Fibroblast of skin of back (primary cell): ENCODE measurements at places on chromosomes 11 and 22.

DNA sequence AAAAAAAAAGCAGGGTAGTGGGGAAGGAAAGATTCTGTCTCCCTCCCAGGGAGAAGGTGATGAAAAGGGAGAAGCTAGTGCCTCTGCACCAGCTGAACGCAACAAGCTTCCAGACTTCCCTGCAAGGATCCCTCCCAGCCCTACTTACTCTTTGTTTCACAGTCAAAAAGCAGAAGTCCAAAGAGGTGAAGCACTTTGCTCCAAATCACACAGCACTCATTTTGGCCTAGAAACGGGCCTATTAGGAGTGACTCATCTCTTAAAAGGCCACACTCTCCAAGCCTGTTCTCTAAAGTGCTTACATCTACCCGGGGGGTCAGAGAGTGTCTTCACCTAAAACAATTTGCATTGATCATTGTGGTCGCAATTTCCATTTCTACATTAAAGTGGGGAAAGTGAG is 17.7 kb upstream of the GRK3 start:
- DNase-seq = no peak

DNA sequence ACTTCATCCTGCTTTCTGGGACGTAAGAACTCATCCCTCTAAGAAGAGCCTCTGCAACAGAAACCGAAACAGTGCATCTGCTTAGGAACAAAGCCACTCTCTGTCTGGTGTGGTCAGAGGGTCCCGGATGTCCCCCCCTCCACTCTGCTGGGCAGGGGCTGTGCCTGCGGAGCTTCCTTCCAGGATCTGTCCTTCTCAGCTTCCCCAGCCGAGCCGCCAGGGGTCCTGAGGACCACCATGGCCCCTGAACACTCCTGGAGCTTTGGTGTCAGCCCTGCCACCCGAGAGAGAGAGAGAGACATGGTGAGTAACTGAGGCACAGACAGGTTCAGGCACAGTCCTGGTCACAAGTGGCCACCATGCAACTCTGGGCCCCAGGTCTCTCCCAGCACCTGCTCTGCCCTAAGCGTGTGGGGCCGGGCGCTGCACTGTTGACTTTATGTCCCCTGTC is 24.4 kb upstream of the MGAT3 start:
- DNase-seq = no peak

DNA sequence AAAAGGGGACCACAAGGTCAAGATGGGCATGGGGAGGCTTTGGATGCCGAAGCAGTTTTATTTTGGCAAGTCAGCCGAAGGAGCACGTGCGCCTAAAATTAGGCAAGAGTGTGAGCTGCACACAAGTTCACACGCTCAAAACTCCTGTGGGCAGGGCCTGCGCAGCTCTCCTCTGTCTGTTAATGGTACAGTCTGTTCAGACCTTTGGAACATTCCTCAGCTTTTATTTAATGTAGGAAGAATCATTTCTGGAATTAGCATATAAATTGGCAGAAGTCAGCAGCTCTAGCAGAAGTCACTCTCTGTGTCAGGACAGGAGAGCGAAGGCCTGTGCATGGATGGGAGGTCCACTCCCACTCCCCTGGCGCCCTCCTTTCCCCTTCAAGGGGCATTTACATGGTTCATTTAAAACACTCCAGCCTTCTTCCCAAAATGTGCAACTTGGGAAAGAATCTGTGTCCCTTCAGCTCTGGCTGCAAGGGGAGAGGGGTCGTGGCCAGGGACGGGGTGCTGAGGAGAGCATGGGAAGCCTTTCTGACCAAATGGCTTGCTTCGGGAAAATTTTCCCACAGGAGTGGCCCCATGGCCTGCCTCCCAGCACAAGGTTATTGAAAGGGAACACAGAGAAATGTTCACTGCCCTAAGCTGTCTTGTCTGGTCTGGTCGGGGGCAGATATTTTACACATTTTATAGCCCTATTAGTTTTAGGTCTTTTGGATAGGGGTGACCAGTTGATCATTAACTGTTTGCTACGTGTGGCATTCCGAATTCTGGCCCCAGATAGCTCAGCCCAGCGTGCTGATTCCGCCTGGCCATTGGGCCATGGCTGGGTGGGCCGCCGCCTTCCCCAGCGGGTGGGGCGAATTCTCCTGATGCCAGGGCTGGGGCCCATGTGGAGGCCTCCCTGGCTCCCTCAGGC is 43.9 kb upstream of the SMIM38 start:
- no peak for DNase-seq

- DNase-seq = peak; percentile 3
These were observed 615.9 kb upstream of the FAT3 start for GRCh38 chr11:91608677-91609076.
